Renal cortex interstitium (tissue), 15 donors: ENCODE measurements at places on chromosomes 1 and 21.

- no peak for DNase-seq
These were observed 176.7 kb upstream of the CTTNBP2NL start for GRCh38 chr1:112219267-112219666.

DNA sequence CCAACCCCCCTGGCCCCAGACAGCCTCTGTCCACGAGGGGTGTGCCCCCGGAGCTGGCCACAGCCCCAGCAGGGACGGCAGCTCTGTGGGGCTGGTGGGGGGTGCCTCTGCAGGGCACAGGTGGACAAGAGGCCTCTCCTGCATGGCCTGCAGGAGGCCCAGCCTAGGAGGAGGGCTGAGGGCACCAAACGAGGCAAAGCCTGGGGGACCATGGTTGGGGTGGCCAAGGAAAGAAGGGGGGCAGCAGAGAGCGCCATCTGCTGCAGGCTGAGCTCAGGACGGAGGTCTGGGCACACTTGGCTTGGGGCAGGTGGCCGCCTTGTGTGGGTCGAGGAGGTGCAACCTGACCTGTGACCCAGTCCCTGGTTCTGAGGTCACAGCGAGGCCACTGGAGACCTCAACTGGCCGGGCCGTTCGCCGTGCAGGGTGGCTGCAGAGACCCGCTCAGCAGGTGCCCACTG lies 27.3 kb downstream of the RRP1 start:
- DNase-seq = no peak

- DNase-seq = no peak
These were observed 36.2 kb downstream of the CAMK2N1 start for GRCh38 chr1:20449735-20450311.

DNA sequence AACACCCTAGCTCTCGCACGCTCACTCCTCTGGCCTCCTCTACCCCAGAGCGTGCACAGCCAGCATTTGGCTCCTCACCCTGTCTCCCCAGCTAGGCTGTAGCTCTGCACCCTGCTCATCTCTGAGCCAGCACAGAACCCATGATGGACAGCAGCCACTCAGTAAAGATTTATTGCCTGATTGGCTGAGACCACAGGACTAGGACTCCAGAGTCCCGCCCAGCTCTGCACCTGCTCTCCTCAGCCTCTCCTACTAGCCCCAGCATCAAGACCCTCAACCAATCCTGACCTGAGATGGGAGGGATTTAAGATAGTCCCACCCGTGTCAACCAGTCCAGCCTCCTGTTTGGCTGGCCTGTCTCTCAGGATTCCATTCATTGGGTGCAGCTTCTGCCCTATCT lies 9.3 kb downstream of the C1QB start:
- no peak for DNase-seq

DNA sequence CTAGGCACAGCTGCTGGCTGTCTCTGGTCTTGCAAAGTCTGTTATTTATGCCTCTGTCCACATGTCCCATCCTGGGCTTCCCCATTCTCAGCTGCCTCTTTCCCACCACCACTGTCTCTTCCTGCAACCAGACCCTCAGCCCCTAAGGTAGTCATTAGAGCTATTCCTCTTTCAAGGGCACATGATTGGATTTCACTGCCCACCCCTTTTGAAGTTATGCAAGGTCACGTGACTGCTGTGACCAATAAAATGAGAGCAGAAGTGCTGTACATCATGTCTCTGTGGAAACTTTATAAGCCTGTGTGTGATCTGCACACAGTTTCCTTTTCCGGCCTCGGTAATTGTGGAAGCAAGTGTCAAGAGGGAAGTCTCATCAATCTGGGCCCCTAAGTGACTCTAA lies 136.6 kb upstream of the HMGB4 start:
- no peak for DNase-seq

- no peak for DNase-seq
These were observed 1398.6 kb downstream of the MRPL39 start for GRCh38 chr21:24208562-24209260.

DNA sequence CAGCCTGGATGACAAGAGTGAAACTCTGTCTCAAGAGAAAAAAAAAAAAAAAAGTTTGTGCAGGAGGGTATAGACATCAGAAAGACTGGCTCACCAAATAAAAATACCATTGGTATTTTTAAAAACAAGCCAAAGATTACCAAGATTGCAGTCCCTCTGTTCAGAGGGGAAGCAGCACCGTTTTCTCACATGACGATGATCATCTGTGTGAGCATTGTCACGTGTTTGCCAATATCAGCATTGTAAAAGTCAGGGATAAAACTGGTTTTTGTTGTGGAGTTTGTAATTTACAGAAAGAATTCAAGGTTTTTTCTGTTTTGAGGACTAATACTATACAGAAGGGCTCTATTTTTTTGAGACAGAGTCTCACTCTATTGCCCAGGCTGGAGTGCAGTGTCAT lies 26.5 kb downstream of the ZNF362 start:
- DNase-seq = no peak
